ENCODE measurements at places on chromosomes 3 and 15. TPM values are rescaled to one million over a fixed set of nuclear protein-coding genes. Genes with fewer than 3 reads are reported as not detected.

Gene ZNF35
- total RNA-seq: 12.5 TPM

Gene SSUH2
- not detected for total RNA-seq

Gene POLG
- 57.6 TPM for total RNA-seq

Gene KCNH8
- not detected for total RNA-seq

- no peak for DNase-seq
- H3K27me3 ChIP-seq: no peaks in the 10 kb centered on the region
- H3K27ac ChIP-seq: no peak overlapping the region
- H3K4me1 ChIP-seq: no peaks in the 10 kb centered on the region
- H3K36me3 ChIP-seq: no peaks in the 10 kb centered on the region
Observed at GRCh38 chr3:12973827-12974226, 99.4 kb downstream of the IQSEC1 start.

DNA sequence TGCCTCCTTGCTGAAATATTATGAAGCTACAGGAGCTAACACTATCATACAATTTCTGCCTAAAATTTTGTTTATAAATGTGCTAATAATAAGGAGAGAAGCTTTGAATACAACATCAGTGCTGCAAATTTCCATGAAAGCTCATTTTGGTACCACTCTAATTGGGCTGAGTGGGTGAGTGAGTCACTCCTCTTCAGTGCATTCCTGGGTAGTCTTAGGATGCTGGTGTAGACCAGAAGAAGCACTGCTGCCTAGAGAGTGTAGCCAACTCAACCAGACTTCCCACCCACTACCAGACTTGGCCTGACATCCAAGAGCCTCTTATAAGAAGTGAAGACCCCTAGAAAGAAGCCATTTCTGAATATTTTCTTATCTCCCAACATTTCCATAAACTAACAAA lies 32.5 kb upstream of the CCDC54 start:
- no peak for DNase-seq
- H3K4me1 ChIP-seq: no peaks in the 10 kb centered on the region
- H3K27me3 ChIP-seq: no peaks in the 10 kb centered on the region
- no peaks in the 10 kb centered on the region for H3K36me3 ChIP-seq
- no peak overlapping the region for H3K4me3 ChIP-seq

DNA sequence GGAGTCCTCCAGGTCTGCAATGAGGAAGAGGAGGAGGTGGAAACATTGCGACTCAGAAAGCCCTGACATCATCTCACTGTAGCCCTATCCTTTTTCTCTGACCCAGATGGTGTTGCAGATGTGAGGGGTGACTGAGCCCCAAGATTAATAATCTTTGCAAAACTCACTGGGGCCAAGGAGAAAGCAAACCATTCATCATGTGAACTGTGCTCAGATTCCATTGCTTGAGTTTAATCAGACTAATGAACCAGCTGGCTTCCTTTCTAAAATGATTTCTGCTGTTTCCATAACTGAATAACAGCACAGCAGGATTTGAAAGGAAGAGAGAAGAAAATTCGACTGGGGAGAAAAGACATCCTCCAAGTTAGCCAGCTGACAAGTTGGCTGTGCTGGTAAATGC lies 13.4 kb upstream of the DGKG start:
- H3K4me1 ChIP-seq: no peaks in the 10 kb centered on the region
- no peaks in the 10 kb centered on the region for H3K36me3 ChIP-seq
- H3K27me3 ChIP-seq: no peaks in the 10 kb centered on the region
- no peak overlapping the region for H3K4me3 ChIP-seq
- no peak for DNase-seq

DNA sequence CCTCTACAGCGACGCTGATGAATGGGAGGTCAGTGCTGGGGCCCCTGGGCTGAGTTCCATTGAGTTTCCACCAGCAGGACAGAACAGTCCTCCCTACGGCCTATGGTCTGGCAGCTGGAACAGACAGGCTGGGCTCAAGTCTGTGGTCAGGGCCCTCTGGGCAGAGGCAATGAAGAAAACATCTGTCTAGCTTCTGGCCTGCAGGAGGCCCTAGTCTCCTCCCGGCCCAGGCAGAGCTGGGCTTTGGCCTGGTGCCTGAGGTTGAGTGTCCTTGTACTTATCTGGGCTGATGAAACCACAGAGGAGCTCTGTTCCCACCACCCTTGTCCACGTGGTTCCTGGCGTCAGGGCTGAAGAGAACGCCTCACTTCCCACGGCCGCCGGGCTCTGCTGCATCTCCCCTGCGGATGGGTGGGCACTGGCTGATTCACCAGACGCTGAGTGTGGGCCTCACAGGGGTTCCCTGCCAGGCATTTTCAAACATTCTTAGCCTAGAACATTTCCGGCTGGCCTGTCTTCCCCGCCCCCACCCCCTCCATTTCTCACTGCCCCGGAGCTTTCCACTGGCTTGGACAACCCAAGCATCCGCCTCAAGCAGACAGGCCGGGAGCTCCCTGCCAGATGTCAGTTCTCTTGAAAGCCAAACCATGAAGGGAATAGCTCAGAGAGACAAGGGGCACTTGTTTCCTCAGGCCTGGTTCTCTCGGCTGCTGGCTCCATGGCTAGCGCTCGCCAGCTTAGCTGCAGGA lies 20.3 kb downstream of the PPCDC start:
- H3K27ac ChIP-seq: peak overlapping the region; percentile 90
- H3K36me3 ChIP-seq: no peaks in the 10 kb centered on the region

DNA sequence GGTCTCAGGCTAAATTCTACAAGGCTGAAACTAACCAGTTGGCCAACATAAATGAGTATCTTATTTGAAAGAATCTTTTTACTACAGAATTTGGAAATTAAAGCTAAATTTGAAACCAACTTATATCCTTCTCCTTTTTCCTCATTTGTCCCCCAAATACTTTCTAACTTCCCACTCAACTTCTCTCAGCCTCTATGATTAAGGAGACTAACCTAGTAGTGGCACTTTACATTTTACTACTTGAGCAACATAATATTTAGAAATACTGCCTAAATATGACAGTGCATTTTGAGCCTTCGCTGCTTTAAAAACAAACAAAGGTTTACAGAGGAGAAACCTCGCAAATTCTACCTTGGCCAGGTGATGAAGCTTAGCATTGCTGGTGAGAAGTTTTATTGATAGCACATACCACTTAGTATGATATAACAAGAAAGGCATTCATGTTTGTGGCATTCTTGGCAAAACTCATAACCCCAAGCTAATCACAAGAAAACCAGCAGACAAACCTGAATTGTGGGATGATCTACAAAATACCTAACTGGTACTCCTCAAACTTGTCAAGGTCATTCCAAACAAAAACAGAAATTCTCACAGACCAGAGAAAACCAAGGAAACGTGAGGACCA lies 432.1 kb upstream of the CFAP20DC start:
- no peaks in the 10 kb centered on the region for H3K4me1 ChIP-seq
- H3K4me3 ChIP-seq: no peak overlapping the region
- H3K27me3 ChIP-seq: no peaks in the 10 kb centered on the region
- no peak overlapping the region for H3K27ac ChIP-seq
- H3K36me3 ChIP-seq: no peaks in the 10 kb centered on the region
- no peak for DNase-seq

GRCh38 chr3:161700998-161701397 lies 204.4 kb downstream of the OTOL1 start:
- H3K4me3 ChIP-seq: no peak overlapping the region
- H3K27me3 ChIP-seq: no peaks in the 10 kb centered on the region
- no peak for DNase-seq
- no peaks in the 10 kb centered on the region for H3K36me3 ChIP-seq
- H3K4me1 ChIP-seq: no peaks in the 10 kb centered on the region

DNA sequence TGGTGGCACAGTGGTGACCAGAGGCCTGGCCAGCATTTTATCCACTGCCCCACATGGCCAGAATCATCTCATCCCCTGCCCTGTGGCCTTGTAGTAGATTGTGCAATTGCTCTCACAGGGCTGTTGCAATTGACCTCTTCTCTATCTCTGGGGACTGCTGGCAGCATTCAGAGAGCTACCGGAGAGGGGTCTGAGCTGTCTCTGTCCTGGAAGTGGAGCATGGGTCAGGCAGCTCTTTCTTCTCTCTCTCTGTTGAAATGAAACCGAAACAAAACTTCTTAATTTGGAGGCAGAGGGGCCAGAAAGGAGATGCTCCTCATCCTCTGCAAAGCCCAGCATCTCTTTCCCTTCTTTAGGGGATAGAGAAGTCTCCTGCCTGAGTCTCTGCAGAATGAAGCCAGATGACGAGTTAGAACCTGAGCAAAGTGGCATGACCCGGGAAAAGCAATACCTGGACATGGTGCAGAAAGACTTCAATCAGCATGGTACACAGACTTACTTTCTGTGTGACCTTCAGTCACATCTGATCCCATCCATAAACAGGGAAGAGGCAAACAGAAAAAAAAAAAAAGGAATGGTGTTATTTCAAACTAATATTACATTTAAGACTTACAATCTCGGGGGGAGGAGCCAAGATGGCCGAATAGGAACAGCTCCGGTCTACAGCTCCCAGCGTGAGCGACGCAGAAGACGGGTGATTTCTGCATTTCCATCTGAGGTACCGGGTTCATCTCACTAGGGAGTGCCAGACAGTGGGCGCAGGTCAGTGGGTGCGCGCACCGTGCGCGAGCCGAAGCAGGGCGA lies 144.5 kb upstream of the BCL6 start:
- DNase-seq: no peak
- no peak overlapping the region for H3K27ac ChIP-seq
- no peak overlapping the region for H3K4me3 ChIP-seq
- no peaks in the 10 kb centered on the region for H3K4me1 ChIP-seq
- no peaks in the 10 kb centered on the region for H3K36me3 ChIP-seq

GRCh38 chr3:194075802-194076460 lies 60.0 kb upstream of the HES1 start:
- no peak overlapping the region for H3K27ac ChIP-seq
- H3K36me3 ChIP-seq: no peaks in the 10 kb centered on the region
- DNase-seq: no peak
- H3K4me3 ChIP-seq: no peak overlapping the region

GRCh38 chr3:114327665-114328064 lies 33.8 kb downstream of the TIGIT start:
- H3K27me3 ChIP-seq: no peaks in the 10 kb centered on the region
- no peaks in the 10 kb centered on the region for H3K4me1 ChIP-seq
- DNase-seq: no peak
- H3K36me3 ChIP-seq: no peaks in the 10 kb centered on the region

DNA sequence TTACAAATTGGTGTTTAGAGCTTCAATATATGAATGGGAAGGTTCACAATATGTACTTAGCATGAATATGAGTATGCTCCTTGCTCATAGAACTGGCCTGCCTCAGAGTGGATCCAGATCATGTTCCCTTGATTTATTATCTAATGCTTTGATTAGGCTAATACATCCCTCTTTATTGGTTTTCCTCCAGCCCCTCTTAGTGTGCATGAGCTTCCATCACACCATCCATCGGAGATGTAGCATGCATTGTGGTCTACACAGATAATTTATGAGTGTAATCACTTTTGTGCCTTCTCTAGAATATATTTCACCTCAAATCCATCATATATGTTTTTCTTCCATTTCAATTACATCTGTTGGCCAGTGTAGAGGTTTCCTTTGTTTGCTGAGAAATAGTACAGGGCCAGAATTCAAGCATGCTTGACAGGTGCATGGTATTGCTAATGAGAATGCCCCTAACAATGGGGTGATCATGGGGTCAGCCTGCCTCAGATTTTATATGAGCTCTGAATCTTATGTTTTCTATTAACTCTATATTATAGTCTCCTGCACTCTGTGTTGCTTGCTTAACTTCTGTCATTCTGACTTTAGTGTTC lies 786.4 kb upstream of the ARPP21 start:
- no peaks in the 10 kb centered on the region for H3K4me1 ChIP-seq
- DNase-seq: no peak
- H3K4me3 ChIP-seq: no peak overlapping the region
- no peaks in the 10 kb centered on the region for H3K27me3 ChIP-seq
- no peaks in the 10 kb centered on the region for H3K36me3 ChIP-seq
- no peak overlapping the region for H3K27ac ChIP-seq
